ENCODE measurements at places on chromosomes 6 and 20.
A peak's percentile ranks its signal among the peaks of the same experiment; 100 is the strongest.

DNA sequence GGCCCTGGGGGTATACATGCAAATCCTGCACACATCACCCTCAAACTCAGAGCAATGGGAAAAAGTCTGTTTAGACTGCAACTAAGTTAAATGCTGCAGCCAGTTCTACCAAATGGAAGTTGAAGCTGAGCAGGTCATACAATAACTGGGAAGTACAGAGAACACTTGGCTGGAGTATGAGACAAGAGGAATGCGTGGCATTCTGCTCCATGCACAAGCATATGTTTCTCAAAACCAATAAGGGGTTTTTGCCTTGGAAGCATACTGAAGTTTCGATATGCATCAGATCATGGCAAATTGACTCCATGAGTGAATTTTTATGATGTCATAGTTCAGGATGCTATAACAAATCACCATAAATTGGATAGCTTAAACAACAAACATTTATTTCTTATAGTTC lies 193.8 kb downstream of the COL12A1 start:
- DNase-seq = no peak

DNA sequence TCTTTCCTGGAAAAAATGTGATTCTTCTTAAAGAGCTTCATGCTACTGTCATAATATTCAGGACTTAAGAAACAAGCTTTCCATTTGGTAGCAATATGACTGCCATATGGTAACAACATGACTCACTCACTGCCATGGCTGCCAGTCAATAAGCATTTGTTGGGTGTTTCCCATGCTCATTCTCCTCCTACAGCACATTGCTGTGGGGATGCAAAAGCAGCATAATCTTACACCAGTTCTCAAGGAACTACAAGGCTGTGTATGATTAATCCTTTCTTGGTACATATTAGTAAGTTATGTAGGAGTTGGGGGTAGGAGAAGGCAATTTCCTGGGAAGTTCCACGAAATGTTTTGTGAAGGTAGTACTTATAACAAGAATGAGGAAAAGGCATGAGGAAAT lies 76.7 kb downstream of the CEP162 start:
- DNase-seq = no peak

DNA sequence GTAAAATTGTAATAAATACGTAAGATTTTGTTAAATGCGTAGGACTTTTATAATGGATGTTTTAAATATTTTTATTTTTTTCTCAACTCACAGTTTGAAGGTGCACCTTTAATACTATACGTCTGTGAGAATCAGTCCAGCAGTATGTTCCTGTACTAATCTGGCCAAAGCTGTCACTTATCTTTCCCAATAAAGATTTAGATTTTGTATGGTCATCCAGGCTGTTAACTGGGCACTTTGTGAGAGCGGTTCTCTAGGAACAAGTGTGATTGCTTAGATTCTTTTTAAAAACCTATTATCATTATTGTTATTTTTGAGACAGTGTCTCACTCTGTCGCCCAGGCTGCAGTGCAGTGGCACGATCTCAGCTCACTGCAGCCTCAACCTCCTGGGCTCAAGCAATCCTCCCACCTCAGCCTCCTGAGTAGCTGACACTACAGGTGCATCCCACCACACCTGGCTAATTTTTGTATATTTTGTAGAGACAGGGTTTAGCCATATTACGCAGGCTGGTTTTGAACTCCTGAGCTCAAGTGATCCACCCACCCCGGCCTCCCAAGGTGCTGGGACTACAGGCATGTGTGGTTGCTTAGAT lies 1.7 kb downstream of the DCBLD1 start:
- DNase-seq = no peak

DNA sequence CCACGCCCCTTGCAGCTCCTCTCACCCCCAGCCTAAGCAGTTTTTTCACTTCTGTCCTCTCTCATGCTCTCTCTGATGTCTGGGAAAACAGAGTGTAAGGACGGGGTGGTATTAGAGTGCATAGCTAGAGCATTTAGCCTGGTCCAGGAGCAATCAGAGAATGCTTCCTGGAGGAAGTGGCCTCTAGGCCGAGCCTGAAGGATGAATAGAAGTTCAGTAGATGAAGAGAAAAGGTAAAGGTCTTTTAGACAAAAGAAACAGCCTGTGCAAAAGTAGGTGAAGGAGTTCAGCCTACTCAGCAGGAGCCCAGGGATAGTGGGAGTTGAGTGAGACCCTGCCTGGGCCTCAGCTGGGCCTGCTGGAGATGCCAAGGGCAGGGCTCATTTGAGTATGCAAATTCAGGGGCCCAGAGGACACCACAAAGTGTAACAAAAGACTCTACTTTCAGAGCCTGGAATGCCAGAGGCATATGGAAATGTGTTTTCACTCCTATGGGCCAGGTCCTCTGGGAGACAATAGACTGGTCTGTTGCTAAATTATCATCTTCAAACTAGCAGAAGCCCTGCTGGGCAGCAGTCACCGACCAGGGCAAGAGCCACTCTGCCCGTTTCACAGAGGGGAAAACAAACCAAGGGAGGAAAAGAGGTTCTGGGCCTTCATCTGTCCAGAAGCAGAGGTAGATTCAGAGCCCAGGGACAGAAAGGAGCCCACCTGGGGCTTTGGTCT lies 19.7 kb upstream of the TM9SF4 start:
- no peak for DNase-seq

DNA sequence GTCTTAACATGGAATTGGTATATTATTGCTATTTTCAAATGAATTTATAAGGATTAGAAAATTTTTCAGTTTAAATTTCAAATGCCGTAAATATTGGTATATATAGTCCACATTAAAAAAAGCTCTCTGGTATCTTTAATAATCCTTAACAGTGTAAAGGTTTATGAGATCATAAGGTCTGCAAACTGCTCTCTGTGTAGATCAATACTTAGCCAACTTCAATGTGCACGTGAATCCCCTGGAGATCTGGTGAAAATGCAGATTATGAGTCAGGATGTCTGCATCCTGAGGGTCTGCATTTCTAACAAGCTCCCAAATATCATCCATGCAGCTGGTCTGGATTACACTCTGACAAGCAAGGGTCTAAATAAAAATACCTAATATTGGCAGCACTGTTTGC lies 43.5 kb downstream of the LAMA4 start:
- DNase-seq = no peak

DNA sequence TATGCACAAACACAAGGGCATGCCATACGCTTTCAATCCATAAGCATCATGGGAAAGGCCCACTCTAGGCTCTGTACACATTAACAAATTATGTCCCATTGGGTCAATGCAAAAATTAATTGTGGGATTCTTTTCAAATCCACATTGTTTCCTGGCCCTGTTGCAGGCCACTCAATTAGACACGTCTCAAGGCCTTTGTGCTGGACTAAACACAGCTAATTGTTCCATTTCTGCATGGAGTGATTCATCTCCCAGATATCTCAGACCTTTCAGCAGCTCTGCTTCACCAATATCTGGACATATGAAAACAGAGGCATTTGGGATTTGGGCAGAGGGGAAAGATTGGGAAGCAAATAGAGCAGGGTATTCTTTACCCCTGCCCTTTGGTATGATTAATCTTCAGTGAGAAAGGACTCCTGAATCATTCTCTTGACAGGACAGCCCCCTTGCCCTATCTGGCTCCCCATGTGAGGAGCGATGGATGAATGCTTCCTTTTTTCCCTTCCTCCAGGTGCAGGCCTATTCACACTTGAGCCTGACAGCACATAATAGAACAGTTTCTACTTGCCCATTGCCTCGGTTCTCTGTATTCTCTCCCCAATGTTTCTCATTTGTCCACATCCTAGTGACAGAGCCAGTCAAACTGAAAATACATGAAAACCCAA lies 547.6 kb downstream of the HAO1 start:
- no peak for DNase-seq

DNA sequence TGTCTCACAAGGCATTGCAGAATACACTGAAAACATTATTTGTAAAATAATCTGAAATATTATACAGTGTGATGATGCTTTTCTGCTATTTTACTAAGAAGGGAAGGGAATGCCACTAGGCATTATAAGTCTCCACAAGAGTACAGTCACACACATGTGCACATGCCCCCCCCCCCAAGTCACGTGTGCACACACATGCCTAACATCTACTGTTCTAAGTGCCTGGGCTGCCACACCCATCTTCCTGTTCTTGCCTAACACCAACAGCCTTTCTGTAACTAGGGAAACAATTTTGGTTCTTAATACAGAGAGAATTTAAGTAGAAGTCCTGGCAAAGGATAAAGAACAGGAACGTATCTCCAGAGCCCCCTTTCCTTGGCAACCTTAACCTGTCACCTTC lies 58.2 kb upstream of the BCLAF1 start:
- DNase-seq = no peak

GRCh38 chr20:5056801-5057599 lies 55.7 kb upstream of the SLC23A2 start:
- peak; percentile 71 for DNase-seq

- DNase-seq = no peak
Measured at GRCh38 chr20:13322621-13323020, 101.5 kb downstream of the ISM1 start.

DNA sequence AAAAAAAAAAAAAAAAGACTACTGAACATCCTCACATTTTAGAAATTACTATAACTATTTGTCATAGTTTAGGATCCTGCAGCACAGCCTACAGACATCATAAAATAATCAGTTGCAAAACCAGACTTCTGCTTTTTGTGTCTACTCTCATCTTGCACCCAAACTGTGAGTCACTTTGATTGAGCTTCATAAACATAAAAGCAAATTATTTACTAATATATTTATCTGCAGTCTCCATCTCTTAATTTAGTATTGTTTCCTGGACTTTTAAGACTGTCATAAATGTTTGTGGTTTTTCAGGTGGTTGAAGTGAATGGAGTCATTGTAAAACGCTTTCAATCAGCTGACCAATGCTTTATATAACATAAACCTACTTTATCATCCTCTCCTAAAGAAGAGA lies 14.8 kb upstream of the CALHM6 start:
- DNase-seq = no peak

- no peak for DNase-seq
Measured at GRCh38 chr6:162907876-162908481, 180.2 kb downstream of the PACRG start.

DNA sequence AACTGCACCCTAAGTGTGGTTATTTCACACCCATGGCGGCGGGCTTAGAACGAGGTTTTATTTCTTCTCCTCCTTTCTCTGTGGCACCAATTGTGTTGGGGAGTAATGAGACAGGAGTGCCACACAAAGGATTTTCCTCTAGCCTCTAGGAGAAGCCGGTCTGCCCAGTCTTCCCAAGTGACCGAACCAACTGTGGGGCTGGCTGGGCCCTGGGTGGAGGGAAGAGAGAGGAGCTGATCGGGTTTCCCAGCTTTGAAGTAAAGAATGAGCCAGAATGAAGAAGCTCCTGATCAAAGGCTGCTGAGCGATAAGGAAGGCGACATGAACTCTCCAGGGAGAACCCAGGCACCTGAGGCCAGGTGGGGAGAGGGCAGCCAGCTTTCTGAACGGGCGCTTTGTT lies 616.0 kb upstream of the BTBD3 start:
- no peak for DNase-seq

DNA sequence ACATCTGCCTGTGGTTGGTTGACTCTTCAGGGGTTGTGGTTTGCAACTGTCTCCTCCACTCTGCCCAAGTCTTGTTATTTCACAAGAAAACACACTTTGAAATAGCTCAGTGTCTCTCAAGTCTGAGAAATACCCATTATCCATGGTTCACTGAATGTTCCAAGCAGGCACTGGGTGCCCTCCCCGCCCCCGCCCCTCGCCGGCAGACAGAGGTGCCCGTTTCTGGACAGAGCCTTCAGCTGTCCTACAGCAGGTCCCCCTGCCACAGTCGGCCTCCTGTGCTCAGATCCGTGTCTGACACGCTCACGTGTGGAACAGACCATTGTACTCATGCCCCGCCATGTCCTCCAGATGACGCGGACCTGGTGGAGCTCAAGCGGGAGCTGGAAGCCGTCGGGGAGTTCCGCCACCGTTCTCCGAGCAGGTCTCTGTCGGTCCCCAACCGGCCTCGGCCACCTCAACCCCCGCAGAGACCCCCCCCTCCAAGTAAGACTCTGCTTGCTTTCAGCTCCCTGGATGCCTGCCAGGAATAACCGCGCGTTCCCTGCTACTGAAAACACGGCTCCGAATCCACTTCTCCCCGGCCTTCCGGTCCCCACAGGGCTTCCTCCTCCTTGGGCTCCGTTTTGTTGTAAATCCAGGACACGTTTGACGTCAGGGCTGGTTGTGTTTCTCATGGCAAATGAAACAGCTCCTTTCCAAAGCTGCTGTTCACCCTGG lies 81.4 kb downstream of the SERAC1 start:
- DNase-seq = no peak

DNA sequence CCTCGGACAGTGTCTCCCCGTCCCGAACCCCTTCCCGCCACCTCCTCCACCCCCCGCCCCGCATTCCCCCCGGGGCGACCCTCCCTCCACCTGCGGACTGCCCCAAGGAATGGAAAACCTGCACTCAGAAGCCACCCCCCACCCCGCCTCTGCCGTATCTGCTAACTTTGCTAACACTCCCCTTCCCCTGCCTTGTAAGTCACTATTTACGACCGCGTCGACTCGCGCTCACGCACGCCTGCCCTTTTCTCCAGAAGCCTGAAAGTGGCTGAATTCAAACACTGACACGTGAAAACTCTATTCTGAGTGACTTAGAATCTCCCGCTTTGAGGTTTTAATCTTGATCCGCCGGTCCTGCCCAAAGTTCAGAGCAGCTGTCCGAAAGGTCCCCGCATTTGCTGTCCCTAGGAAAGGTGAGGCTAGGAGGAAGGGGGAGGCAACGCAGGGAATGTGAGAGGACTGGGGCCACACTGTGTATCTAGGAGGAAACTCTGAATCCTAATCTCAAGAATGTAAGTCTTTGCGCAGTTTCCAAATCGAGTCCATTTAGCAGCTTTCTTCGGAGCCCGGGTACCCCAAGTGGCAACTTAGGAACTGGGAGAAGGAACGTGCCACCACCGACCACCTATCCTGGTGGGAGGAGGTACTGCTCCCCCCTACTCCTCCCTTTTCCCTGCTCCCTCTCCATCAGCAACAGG lies 9.3 kb upstream of the POU3F2 start:
- DNase-seq = no peak

DNA sequence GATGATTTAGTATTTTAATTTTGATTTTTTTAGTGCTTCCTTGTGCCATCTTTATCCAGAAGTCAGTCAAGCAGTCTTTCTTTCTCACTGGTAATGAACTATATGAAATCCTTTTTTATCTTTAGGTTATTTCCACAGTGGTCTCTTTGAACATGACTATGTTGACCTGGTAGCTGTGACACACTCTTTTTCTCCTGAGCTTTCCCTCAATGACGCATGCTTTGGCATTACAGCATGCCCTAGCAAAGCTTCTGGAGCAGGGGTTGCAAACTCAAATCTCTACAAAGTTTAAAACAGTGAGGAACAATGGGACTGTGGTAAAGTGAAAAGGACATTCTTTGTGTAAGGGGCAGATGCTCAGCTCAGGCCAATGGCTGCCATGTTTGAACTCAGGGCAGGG lies 4.5 kb upstream of the PLAGL1 start:
- no peak for DNase-seq

DNA sequence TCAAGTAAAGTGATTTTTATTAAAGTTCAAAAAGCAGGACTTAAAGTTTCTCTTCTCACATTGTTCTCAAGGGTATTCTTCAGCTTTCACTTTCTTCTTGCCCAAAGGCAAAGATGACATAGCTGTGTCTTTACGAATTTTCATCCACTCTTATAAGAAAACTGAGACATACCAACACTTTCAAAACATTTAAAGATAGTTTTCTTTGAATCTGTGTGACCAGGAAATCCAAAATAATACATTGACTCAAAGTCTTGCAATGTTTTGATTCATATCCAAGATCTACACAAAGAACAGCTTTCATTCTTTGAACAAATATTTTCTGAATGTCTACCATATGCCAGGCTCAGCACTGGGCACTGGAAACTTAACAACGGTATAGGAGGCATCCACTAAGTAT lies 117.9 kb downstream of the SIM1 start:
- DNase-seq = no peak

GRCh38 chr6:150560004-150560883 lies 39.4 kb upstream of the PLEKHG1 start:
- DNase-seq = no peak

All from activated naive CD4-positive, alpha-beta T cell treated with anti-CD3 and anti-CD28 coated beads, Interleukin-2, amount 50 U/mL, for 16 hours (primary cell).